ENCODE measurements at places on chromosomes 3 and 15.

- DNase-seq: no peak
Measured at GRCh38 chr3:124117486-124117885, 125.6 kb upstream of the ROPN1 start.

DNA sequence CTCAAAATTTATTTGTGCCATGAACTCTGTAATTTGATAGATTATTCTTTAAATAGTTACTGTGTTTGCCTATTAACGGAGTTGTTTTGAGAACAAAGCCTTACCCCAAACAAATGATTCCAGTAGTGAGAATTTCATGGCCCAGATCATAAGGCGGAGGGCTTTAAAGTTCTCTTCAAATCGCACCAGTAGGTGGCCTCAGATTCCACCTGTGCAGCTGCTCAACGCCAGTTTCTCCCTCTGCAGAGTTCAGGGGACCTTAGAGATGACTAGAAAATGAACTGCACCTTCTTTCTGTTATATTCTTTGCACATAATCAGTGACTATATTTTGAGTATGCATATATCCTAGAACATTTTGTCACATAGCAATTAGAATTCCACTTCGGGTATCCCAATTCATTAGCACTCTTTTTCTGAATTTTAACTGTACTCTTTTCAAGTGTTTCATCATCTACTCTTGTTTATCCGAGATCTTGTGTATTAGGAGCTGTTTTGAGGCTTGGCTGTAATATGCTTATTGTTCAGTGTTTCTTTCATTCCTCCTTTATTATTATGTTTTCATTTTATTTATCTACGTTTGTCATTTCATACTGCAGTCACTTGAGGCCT is 232.6 kb upstream of the CHRM5 start:
- no peak for DNase-seq

DNA sequence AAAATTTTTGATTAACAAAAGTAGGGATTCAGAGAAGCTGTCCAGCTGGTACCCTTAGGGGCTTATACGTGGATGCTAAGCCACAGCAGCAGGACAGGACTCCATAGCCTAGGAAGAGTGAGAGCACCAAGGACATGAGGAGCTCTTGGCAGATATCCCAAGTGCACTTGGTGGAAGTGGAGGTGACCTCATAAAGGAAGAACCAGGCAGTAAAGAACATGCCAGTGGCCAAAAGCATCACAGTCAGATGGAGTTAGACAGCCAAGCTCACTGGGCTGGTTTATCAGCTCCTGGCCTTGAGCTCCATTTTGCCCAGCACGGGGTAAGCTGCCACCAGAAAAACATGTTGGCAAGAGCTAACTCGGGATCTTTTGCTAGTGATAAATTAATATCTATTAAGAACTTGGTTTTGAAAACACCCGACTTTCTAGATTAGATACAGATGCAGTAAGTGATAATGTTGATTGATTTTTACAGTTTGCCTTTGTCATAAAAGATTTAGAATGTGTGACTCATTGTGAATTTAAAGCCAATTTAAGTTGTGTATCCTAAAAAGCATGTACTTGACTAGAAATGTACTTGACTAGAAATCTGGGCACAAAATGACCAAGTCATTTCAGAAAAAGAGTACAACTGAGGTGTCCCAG is 108.0 kb downstream of the CMSS1 start:
- DNase-seq: no peak

DNA sequence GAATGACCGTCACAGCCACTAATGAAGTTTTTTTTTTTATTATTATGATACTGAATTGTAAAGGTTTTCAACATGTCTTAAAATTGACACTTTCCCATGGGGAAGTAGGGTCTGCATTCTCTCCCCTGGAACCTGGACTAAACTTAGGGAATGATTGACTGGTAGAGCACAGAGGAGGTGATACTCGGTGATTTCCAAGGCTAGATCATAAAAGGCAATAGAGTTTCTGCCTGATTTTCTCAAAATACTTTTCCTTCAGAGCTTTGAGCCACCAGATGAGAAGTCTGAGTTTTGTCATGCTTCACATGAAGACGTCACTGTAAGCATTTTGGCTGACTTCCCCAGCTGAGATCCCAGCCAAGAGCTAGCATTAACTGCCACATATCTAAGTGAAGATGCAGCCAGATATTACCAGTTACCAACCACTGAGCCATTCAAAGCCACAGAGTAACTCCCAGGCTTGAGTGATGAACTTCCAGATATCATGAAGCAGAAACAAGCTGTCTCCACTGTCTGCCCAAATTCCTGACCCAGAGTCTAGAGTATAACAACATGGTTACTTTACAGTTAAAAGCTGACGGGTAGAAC is 105.8 kb downstream of the LSAMP start:
- no peak for DNase-seq

DNA sequence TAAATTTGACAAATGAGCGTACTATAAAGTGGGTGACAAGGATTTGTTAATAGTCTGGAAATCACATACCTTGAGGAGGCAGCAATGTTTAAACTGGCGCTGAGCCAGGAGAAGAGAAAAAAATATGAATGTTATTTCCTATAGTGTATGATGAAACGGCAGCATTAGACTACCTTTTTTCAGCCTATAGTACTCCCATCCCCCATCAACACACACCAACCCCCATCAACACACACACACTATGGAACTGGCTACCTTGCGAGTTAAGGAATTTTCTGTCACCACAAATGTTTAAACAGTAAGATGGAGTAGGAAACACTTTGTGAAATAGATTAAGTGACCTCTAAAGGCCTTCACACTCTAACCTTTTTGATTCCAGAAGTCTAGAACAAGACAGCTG is 46.8 kb upstream of the ZCWPW2 start:
- no peak for DNase-seq

DNA sequence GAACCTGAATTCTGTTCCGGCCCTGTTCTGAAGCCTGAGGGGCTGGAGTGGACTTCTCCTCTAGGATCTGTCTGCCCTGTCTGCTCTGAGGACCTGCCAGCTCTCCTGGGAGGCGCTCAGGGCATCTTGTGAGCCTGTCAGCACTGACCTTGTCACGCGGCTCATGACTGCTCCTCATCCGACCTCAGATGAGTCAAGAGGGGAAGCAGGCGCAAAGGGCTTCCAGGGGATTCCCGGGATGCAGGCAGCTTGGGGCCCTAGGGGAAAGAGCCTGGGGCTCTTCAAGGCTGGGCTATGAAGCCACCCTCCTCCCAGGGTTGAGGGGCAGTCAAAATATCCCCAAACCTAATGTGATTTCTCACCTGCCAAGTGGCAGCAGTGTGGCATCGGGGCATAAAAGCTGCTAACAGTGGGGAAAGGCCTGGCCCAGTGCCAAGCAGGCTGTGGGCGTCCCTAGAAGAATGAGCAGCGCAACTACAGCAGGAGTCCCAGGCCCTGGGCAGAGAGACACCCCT is 27.6 kb upstream of the ANKDD1A start:
- no peak for DNase-seq

DNA sequence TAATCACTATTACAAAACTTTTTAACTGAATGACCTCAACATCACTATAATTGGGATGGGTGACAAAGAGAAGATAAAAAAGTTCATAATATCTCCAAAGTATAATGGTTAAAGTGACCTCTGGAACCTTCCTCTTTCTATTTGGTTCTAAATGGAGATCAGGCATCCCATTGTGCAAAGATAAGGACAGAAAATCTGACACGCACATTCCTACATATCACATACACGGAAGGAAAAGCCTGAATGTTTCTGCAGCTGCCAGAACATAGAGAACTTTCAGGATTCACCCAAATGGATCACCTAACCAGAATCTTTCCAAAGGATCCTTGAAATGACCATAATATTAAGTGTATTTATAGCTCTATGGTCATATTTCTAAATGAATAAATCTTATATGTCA is 128.2 kb downstream of the TFDP2 start:
- no peak for DNase-seq

GRCh38 chr15:66588537-66588936 is 22.7 kb upstream of the LCTL start:
- no peak for DNase-seq

DNA sequence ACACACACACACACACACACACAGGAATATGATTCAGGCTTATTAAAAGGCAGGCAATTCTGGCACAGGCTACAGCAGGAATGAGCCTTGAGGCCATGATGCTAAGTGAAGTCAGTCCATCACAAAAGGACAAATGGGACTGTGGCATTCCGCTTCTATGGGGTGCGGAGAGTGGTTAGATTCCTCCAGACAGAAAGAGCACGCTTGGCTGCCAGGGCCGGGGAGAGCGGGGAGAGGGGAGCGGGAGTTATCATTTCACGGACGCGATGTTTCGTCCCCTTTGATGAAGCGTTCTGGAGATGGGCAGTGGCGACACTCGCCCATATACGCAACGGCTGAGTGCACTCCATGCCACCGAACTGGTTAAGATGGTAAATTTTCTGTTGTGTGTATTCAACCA is 58.5 kb upstream of the FAM174B start:
- no peak for DNase-seq
